Thymus (tissue), 14 donors: ENCODE measurements at places on chromosomes 11 and 22. TPM values are rescaled to one million over a fixed set of nuclear protein-coding genes. Genes with fewer than 3 reads are reported as not detected.
A peak's percentile ranks its signal among the peaks of the same experiment; 100 is the strongest.

Gene PRR33
- not detected for total RNA-seq

Gene APOBEC3B
- 6.8 TPM for total RNA-seq

Gene GNG3
- 0.05 TPM for total RNA-seq

Gene ZP1
- total RNA-seq: 1.6 TPM

DNA sequence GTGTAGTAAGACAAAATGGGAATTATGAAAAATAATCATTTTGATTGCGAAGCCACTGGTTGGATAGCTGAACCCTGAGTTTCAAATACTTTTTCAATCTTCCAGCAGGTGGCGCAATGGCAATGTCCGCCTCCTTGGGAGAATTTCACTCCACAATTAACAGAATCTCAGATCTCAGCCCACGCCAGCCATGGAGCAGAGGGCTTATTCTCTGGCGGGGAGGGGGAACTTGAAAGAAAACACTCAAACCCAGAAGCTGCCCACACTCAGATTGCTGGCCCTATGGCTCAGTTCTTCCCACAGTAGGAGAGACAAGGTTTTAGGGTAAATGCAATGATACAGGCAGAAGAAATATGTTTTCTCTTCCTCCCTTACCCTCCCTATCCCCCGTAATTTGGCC is 38.7 kb upstream of the RCN1 start:
- H3K27ac ChIP-seq: no peak overlapping the region
- DNase-seq: peak; percentile 18
- H3K4me1 ChIP-seq: no peaks in the 10 kb centered on the region
- H3K4me3 ChIP-seq: no peak overlapping the region
- peaks cover 10% of the 10 kb centered on the region for H3K27me3 ChIP-seq
- no peaks in the 10 kb centered on the region for H3K36me3 ChIP-seq

DNA sequence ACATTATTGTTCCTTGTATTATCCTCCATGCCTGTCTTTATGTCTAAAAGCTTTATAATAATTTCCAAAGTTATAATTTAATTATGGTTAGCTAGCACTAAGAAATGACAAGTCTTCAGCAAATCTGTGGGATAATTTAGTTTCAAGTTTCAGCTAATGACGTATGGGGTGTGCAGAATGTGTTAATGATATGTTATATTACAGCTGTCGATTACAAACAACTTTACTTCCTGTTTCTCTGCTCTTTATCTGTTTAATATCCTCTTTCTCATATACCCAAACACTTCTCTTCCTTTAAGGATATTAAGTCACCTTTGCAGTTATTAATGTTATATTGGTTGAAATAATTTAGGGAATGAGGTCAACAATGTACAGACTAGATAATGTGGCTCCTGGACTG is 161.8 kb downstream of the CASP12 start:
- H3K27me3 ChIP-seq: no peaks in the 10 kb centered on the region
- no peaks in the 10 kb centered on the region for H3K4me1 ChIP-seq
- DNase-seq: no peak
- H3K27ac ChIP-seq: no peak overlapping the region
- no peaks in the 10 kb centered on the region for H3K36me3 ChIP-seq
- no peak overlapping the region for H3K4me3 ChIP-seq

DNA sequence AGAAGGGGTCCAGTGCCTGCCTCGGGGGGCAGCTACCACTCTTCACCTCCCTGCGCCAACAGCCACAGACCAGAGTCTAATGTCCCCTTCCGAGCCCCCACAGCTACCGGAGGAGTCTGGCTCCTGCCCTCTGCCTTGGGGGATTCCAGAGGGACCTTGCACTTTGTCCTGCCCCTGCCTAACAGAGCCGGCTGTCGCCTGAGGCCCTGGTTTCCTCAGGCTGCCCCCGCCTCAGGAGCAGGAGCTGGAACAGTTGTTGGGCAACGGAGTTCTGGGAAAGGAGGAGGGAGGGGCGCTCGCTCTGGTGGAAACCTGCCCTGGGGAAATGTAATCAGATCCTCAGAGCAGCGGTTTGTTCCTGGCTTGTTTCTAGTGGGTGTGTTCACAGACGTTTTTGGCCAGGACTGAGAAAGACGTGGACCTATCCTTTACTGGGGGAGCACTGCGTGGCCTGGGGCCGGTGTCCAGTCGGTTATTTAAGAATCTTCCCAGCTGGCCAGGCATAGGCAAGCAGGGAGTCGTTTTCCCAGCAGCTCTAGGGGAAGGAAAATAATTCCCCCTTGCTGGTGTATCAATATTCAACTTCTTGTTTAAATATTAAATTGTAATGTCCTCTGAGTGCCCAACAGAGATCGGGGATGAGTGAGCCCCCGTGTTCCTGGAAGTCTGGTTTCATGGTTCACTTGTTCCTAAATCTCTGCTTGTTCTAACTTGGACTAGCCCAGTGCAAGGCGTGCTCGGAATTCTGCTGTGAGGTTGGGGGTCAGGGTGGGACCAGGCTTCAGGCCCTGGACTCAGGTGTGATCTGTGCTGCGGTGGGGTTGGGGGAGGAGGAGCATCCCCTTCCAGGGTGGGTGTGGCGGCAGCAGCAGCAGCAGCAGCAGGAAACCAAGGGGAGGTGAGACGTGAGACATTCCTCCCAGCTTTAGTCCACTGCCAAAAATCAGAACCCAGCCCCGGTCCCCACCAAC is 32.1 kb downstream of the A4GALT start:
- H3K27me3 ChIP-seq: no peaks in the 10 kb centered on the region
- DNase-seq: peak; percentile 34
- H3K36me3 ChIP-seq: no peaks in the 10 kb centered on the region
- H3K4me3 ChIP-seq: no peak overlapping the region

DNA sequence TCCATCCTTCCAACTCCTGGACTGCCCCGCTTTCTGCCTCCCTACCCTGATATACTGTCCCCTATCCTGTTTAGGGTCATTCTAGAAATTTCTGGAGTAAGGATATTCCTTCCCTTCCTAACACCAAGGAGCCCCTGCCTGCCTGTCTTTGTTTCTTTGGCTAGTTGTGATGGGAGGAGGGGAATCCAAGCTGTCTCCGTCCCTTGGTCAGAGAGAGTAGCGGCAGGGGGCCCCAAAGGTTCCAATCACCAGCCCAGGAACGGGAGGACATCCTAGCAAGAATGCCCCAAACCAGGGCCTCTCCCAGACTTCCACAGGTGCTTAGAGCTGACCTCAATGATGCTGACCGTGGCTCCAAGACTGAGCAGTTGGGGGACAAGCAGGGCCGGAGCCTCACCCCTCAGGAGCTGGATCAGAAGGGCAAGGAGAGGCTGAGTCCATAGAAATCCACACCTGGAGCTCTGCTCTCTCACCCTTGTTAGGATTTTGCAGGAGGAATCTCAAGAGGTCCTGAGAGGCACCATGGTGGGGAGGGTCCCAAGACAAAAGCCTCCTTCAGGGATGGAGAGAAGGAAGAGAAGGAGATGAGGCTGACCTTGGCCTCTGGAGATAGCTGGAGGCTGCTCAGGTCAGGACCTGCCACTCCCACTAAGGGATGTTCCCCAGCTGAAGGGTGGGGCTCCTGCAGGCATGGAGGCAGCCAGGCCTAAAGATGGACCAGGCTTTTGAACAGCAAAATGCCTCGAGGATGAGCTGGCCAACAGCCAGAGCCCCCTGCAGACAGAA is 13.6 kb downstream of the SLC22A12 start:
- DNase-seq: no peak
- peaks cover 11% of the 10 kb centered on the region for H3K4me1 ChIP-seq
- H3K36me3 ChIP-seq: no peaks in the 10 kb centered on the region
- no peaks in the 10 kb centered on the region for H3K27me3 ChIP-seq

DNA sequence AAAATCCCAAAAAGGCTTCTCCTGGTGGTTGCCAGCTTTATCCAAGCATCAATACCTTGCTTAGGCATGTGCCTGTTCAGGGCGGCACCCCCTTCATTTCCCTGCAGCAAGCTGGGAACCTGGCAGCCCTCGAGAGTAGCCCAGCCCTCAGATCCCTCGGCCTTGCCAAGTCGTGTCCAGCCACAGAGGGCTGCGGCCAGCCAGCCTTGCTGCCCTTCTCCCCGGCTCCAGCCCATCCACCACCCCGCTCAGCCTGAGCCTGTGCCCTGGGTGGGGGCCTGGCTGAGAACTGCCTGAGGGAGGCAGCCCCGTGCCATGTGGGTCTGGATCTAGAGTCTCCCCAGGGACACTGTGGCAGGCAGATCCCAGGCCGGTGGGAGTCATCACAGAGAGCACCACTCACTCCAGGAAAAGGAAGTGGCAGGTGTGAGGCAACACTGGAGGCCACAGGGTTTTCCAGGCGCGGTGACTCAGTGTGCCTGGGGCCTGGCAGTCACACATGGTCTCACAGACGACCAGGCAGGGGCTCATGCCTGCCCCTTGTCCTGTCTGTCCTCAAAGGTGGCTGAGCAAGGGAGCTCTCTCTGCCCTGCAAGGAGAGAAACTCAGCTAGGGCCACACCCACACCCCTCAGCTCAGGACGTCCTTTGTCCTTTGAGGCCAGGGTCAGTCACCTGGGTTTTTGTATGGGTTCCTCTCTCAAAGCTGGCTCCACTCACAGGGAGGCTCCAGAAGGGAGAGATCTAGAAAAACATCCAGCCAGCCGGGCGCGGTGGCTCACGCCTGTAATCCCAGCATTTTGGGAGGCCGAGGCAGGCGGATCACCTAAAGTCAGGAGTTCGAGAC is 12.2 kb upstream of the CDC42BPG start:
- DNase-seq: no peak
- peaks cover 59% of the 10 kb centered on the region for H3K4me1 ChIP-seq
- H3K27ac ChIP-seq: no peak overlapping the region

DNA sequence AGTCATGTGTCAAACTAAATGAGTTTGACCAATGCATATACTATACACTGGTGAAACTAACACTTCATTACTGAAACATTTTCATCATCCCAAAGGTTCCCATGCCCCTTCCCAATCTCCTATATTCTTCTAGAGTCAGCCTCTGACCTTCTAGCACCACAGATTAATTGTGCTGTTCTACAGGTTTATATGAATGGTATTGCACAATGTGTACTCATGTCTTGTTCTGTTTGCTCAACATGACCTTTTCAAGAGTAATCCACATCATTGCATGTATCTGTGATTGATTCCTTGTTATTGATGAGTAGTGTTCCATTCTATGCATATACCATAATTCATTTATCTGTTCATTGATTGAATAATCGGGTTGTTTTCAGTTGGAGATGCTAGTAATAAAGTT is 7.5 kb upstream of the OR8G1 start:
- no peaks in the 10 kb centered on the region for H3K27me3 ChIP-seq
- no peak overlapping the region for H3K27ac ChIP-seq
- H3K4me3 ChIP-seq: no peak overlapping the region

GRCh38 chr22:35514366-35514765 is 26.3 kb upstream of the RASD2 start:
- no peak overlapping the region for H3K27ac ChIP-seq
- no peak overlapping the region for H3K4me3 ChIP-seq
- H3K27me3 ChIP-seq: peaks cover 13% of the 10 kb centered on the region
- H3K36me3 ChIP-seq: no peaks in the 10 kb centered on the region

GRCh38 chr11:12459374-12459773 is 82.0 kb downstream of the PARVA start:
- no peak overlapping the region for H3K4me3 ChIP-seq
- H3K27ac ChIP-seq: no peak overlapping the region
- no peaks in the 10 kb centered on the region for H3K4me1 ChIP-seq
- H3K27me3 ChIP-seq: no peaks in the 10 kb centered on the region
- DNase-seq: no peak

GRCh38 chr11:21179770-21180169 is 510.4 kb downstream of the NELL1 start:
- no peak overlapping the region for H3K27ac ChIP-seq
- DNase-seq: no peak
- no peaks in the 10 kb centered on the region for H3K4me1 ChIP-seq
- no peaks in the 10 kb centered on the region for H3K36me3 ChIP-seq
- H3K27me3 ChIP-seq: no peaks in the 10 kb centered on the region

DNA sequence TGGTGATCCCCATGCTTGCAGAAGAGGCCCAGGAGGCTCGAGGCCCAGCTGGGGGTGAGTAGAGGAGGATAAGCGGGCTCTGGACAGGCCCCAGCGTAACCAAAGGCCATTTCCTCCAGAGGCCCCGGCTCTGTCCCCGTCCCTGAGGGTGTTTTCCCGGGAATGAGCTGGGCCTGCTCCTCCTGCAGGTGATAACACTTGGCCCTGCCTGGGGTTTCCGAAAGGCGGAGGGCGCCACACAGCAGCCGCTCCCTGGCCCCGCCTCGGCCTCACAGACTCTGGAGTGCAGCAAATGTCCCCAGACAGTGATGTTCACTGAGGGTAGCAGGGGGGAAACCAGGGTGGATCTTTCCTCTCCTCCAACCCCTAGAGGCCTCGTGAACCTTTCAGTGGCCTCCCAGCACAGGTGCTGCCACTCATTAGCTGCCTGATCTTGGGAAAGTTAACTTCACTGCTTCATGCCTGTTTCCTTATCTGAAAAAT is 10.5 kb upstream of the MGAT3 start:
- peak overlapping the region; percentile 48 for H3K27ac ChIP-seq
- no peaks in the 10 kb centered on the region for H3K36me3 ChIP-seq
- DNase-seq: peak; percentile 25
- peaks cover 27% of the 10 kb centered on the region for H3K4me1 ChIP-seq

GRCh38 chr11:112471731-112472130 is 211.1 kb upstream of the PLET1 start:
- H3K4me3 ChIP-seq: no peak overlapping the region
- no peak for DNase-seq
- no peaks in the 10 kb centered on the region for H3K4me1 ChIP-seq
- H3K36me3 ChIP-seq: no peaks in the 10 kb centered on the region
- H3K27me3 ChIP-seq: no peaks in the 10 kb centered on the region
- H3K27ac ChIP-seq: no peak overlapping the region

DNA sequence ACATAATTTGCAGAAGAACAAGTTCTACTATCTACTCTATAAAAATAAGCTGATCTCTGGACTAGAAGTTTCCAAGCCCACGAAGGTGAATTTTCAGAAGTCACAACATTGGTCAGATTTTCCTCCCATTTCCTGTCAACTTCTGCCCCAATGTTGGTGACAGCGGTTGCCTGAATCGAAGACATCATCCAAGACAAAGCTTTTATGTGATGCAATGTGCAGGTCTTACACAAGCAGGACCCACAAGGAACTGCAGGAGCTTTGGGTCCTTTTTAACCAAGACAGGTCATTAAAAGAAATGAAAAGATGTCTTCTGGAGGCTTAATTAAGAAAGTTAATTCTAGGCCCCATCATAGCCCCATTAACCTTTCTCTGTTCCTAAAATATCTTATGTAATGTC is 125.6 kb upstream of the BLID start:
- H3K36me3 ChIP-seq: no peaks in the 10 kb centered on the region
- H3K4me1 ChIP-seq: no peaks in the 10 kb centered on the region
- H3K4me3 ChIP-seq: no peak overlapping the region
- H3K27me3 ChIP-seq: no peaks in the 10 kb centered on the region
- no peak for DNase-seq

GRCh38 chr11:12674936-12675696 is 895 bp downstream of the TEAD1 start:
- peak overlapping the region; percentile 55 for H3K27ac ChIP-seq
- peaks cover 3% of the 10 kb centered on the region for H3K4me1 ChIP-seq
- H3K36me3 ChIP-seq: no peaks in the 10 kb centered on the region
- H3K27me3 ChIP-seq: peaks cover 60% of the 10 kb centered on the region
- no peak for DNase-seq
